Hindlimb muscle (tissue), 1 donor: ENCODE measurements at places on chromosomes 1 and 21. TPM values are rescaled to one million over a fixed set of nuclear protein-coding genes. Genes with fewer than 3 reads are reported as not detected.

The HLX gene
- polyA plus RNA-seq: 17.0 TPM

The C2CD4D gene
- polyA plus RNA-seq: 0.12 TPM

The PDC gene
- polyA plus RNA-seq: 0.27 TPM

The L1TD1 gene
- polyA plus RNA-seq: 0.52 TPM

The AKR1A1 gene
- 77.2 TPM for polyA plus RNA-seq

The TEX38 gene
- polyA plus RNA-seq: 0.28 TPM

The SETD4 gene
- polyA plus RNA-seq: 19.8 TPM

The IL24 gene
- 0.12 TPM for polyA plus RNA-seq

The KRTAP10-9 gene
- polyA plus RNA-seq: not detected

The HAPLN2 gene
- polyA plus RNA-seq: 0.43 TPM

The CTH gene
- 2.5 TPM for polyA plus RNA-seq

The PRDM15 gene
- polyA plus RNA-seq: 4.5 TPM

The DNAJC11 gene
- polyA plus RNA-seq: 41.1 TPM

The CASQ1 gene
- 912 TPM for polyA plus RNA-seq

The KCNJ9 gene
- 0.09 TPM for polyA plus RNA-seq

The DDOST gene
- 124 TPM for polyA plus RNA-seq

The CEPT1 gene
- polyA plus RNA-seq: 23.7 TPM

The ITLN1 gene
- not detected for polyA plus RNA-seq

The BRWD1 gene
- polyA plus RNA-seq: 27.7 TPM

The GPR61 gene
- polyA plus RNA-seq: 3.1 TPM

The MXRA8 gene
- polyA plus RNA-seq: 73.1 TPM

The HCRTR1 gene
- 0.23 TPM for polyA plus RNA-seq

The FBXO28 gene
- polyA plus RNA-seq: 18.1 TPM

The XCL2 gene
- not detected for polyA plus RNA-seq
